IMR-90 (cell line): ENCODE measurements at places on chromosomes 2 and 18. TPM values are rescaled to one million over a fixed set of nuclear protein-coding genes. Genes with fewer than 3 reads are reported as not detected.

Gene MOGAT1
- total RNA-seq: not detected in 2 replicates

Gene SLC35F6
- total RNA-seq: 25.6 and 30.6 TPM in 2 replicates

Gene GPR39
- 7.2 and 9.0 TPM in 2 replicates for total RNA-seq

Gene UPP2
- total RNA-seq: not detected in 2 replicates

Gene RNASEH1
- total RNA-seq: 23.7 and 38.3 TPM in 2 replicates

Gene IL1RN
- not detected in 2 replicates for total RNA-seq

Gene TDRD15
- not detected in 2 replicates for total RNA-seq

Gene TGFBRAP1
- 8.9 and 10.4 TPM in 2 replicates for total RNA-seq

Gene LNPK
- total RNA-seq: 48.6 and 59.4 TPM in 2 replicates

Gene COL5A2
- total RNA-seq: 235 and 257 TPM in 2 replicates

Gene RAMP1
- total RNA-seq: 15.8 and 19.2 TPM in 2 replicates

Gene TUBA3E
- total RNA-seq: not detected in 2 replicates

Gene FEV
- total RNA-seq: not detected in 2 replicates

Gene ADGRF3
- total RNA-seq: not detected in 2 replicates

Gene STON1
- total RNA-seq: 5.7 and 6.9 TPM in 2 replicates

Gene GALNT14
- 0.18 TPM in 1 of 2 replicates, not detected in the other for total RNA-seq

Gene EVX2
- total RNA-seq: not detected in 2 replicates

Gene ADAM23
- 2.9 and 3.9 TPM in 2 replicates for total RNA-seq

Gene IL36A
- not detected in 2 replicates for total RNA-seq
